ENCODE measurements at places on chromosomes 7 and 10.

DNA sequence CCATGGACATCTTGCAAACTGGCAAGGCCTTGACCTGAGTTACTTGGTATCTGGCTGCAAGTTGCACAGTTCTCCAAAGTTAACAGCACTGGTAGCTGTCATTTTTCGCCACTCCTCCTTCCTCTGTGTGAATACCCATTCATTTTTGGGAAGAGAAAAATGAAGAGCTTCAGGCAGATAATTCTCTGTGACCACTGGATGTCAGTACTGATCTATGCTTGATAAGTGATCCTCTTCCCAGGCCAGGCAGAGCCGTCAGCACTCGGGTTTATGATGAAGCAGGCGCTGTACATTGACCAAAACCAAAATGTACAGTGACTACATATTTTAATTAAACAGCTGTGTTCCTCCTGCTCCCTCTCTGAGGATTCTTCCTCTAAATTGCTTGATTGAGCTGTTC is 55.9 kb upstream of the PDZD8 start:
- no peak for DNase-seq

GRCh38 chr7:28729281-28729680 is 228.8 kb downstream of the TRIL start:
- DNase-seq = no peak

DNA sequence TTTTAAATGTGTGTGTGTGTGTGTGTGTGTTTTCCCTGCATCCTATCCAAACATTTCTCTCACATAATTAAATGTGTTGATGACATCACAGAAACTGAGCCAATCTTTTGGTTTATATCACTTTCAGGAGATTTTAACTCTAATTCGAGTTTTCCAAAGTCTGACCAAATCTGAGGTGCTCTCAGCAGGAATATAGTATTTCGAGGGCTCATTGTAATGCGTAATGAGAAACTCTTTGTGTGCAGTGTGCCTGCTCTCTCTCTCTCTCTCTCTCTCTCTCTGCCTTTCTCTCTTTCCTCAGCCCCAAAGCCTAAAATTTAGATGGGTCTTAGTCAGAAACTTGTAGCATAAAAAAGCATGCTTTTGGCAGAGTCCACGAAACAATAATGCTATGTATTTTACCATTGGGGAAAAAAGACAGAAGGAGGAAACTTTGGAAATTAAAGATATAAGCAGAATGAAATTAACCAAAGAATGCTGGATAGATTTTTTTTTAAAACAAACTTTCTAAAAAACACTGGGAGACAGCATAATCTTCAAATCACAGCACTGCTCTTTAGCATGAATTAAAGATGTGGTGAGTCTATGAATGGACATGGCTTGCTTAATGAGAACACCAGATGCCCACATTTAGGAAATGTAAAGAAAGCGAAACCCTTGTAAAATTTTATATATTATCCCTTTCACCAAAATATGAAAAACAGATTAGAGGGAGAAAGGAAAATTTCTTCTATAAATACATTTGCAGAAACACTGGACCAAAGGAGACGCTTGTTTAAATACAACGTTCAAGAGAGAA is 206.8 kb upstream of the HABP2 start:
- no peak for DNase-seq

DNA sequence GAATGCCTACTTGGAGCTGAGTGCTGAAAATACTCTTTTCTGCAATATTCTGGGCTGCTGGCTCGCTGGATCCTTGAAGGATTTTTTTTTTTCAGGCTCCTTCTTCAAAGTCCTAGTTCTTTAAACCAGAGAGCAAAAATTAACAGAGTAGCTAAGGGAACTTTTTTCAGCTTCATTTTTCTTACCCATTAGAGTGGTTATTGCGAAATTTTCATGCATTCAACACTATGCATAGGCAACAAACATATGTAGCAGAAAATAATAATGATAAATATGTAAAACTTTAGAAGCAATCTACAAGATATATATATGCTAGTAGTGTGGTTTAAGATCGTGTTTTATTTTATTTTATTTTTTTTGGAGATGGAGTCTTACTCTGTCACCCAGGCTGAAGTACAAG is 264.6 kb downstream of the SFMBT2 start:
- DNase-seq = no peak

DNA sequence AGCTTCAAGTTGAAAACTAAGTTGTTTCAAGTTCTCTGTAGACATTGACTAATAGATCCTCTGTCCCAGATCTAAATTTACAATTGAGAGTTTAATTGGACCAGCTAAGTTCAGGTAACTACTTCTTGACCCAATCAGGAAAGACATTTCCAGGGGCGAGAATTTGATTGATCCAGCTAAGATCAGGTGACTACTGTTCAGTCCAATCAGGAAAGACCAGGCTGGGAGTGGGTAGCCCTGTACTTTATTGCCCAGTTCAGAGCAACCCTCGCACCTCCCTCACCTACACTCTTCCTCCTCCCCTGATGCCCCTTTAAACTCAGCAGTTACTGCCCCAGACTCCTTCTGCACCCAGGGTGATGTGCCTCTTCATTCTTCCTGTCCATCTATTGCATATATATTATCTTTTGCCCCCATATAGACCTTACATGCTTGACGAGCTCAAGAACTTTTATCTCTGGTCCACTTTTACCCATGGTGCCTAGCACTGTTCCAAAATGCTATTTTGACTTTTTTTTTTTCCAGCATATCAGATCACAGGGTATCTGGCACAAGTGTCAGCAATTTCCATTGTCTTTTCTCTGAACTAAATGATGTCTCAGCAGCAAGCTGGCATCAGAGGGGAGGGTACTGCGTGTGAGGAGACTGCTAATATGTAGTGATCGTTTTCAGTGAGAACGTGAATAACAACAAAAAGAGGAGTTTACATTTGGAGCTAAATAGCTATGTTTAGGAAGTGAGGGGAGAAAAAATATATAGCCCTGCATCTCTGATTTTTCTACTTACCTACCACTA is 169.4 kb downstream of the KIAA1217 start:
- DNase-seq = no peak

DNA sequence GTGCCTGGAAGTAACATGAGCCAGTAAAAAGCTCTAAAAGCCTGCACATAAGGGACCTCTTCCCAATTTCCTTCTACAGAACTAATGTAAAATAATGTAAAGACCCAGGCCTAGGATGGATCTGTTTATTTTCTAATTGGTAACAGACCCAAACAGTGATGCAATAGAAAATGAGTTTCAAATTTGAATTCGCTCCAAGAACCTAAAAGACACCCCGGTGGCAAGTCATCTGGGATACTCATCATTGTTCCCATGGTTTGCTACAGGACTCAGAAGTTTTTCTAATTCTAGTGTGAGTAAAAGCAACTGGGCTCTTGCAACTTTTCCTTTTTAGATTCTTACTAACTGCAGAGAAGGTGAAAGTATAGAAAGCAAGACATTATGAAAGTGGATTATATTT is 271.3 kb upstream of the CACNA2D1 start:
- DNase-seq = no peak

DNA sequence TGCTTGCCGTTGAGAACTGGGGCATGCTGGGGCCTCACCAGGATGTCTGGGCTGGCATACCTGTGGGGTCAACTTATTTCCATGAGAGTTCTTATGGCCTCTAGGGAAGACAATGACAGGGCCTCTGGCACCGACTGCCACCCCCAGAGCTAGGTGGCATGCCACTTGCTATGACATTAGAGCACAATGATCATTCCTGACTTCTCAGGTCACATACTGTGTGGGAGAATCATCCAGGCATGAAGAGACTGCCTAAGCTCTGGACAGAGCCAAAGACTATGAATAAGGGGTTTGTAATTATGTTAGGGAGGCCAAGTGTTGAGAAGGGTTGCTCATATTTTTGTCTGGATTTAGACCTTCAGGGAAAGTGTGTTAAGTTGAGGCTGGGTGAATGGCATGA is 97.5 kb downstream of the PTPN20 start:
- no peak for DNase-seq

GRCh38 chr10:12960334-12960898 is 41.1 kb downstream of the CCDC3 start:
- no peak for DNase-seq

GRCh38 chr10:110751850-110752249 is 107.7 kb downstream of the RBM20 start:
- no peak for DNase-seq

- DNase-seq = peak; percentile 67
These were observed 766 bp upstream of the EIF3B start for GRCh38 chr7:2353936-2354185.

- DNase-seq = no peak
These were observed 300.9 kb upstream of the MTPN start for GRCh38 chr7:136278057-136278456.

- no peak for DNase-seq
These were observed 613.9 kb upstream of the IGFBP3 start for GRCh38 chr7:46534664-46535588.

GRCh38 chr7:132618271-132618955 is 42.1 kb upstream of the PLXNA4 start:
- DNase-seq = no peak

GRCh38 chr10:18968159-18968558 is 80.4 kb upstream of the MALRD1 start:
- no peak for DNase-seq
